ENCODE measurements at places on chromosomes 12 and 14.

- no peak for DNase-seq
Measured at GRCh38 chr14:65462411-65462810, 49.9 kb downstream of the FUT8 start.

DNA sequence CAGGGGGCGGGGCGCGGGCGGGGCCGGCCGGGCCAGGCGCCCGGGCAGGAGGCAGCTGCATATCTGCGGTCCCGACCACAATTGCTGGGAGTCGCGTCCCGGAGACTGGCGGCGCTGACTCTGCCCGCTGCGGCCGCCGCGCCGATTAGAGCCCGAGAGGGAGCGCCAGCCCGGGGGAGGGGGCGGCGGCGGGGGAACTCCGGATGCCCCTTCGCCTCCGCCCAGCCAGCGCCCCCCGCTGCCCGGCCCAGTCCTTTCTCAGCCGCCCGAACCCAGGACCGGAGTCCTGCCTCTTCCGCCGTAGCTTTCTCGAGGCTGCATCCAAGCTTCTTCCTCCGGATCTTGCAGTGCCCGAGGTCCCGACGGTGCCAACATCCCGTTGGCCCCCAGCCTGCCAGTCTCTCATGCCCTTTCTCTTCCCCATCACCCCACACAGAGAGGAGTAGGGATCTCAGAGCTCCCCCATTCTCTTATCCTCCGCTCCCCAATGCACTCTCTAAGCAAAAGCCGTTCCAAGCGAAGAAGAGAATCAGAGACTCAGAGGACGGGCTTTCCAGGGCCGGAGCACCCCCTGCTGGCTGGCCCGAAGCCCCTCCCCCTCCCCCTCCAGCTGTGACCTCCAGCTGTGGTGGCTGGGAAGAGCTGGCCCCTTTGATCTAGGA is 8.8 kb upstream of the SP7 start:
- peak; percentile 68 for DNase-seq

GRCh38 chr12:95004610-95005009 is 1.1 kb upstream of the NDUFA12 start:
- no peak for DNase-seq

DNA sequence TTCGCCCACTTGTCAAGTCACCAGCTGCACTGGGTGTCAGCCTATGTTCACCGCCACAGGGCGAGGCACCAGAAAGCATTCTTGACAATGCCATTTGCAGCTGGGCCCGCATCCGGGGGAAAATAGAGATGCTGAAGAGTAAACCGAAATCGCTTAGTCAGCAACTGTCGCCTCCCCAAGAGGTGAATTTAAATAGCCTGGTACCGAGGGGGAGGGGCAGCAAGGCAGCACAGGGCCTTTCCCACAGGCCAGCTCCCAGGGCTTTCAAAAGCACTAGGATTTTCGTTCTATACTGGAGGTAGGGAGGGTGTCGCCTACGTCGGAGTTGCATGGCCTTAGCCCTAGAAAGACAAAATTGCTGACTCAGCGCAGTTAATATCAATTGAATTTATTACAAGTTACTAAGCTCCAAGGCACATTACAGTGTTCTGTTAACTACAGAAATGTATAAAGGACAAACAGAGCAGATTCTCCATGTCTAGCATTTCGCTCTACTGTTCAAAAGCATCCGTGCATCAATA is 4.3 kb downstream of the IRF2BPL start:
- no peak for DNase-seq

DNA sequence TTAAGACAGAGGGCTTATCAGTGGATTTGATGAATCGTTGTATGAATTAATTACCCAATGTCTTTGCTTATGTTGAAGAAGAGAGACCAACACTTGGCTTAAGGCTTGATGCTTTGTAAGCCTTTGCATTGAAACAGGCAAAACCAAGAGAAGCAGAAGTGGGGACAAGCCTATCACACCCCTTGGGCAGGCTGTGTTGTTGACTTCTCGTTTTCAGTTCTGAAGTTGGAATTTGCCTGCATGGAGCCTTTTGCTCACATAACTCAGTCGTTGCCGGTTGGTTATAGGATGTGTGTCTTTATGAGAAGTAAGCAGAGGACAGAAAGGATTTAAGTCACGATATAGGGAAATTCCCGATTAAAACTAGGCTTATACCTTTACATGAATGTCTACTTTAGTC is 94.7 kb downstream of the CCDC92 start:
- no peak for DNase-seq

- DNase-seq: no peak
Measured at GRCh38 chr12:96208346-96208745, 14.2 kb downstream of the ELK3 start.

Data from memory B cell (primary cell).